ENCODE measurements at places on chromosomes 5 and 9.

DNA sequence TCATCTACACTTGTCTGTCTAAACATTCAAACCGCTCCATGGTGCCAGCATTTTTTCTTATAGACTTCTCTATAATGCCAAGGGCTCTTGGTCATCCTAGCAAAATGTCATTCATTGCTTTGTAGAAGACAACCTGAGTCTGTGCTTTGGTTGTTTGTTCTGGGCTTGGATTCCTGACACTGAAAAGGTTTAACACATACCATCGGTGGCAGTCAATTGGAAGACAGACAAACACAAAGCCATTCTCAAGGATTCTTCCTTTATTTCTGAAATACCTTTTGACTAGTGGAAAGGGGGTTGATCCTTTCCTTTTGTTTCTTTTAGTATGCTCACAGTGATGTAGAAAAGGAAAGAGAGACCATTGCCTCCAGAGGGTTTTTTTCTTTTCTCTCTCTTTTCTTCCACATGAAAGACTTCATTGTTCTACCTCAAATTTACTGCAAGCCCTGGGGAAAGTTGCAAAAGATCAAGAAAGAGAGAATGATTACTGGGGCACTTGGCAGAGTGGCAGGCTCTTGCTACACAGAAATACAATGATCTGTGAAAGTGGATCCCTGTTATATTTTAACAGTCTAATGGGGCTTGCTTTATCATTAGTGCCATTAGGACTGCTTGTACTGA is 66.4 kb upstream of the TMC1 start:
- no peaks in the 10 kb centered on the region for H3K4me1 ChIP-seq
- H3K4me3 ChIP-seq: no peak overlapping the region
- H3K27me3 ChIP-seq: no peaks in the 10 kb centered on the region
- DNase-seq: no peak
- no peaks in the 10 kb centered on the region for H3K36me3 ChIP-seq

GRCh38 chr5:34488984-34489383 is 167.1 kb upstream of the RAI14 start:
- no peaks in the 10 kb centered on the region for H3K36me3 ChIP-seq
- H3K27ac ChIP-seq: no peak overlapping the region
- peak; percentile 16 for DNase-seq

DNA sequence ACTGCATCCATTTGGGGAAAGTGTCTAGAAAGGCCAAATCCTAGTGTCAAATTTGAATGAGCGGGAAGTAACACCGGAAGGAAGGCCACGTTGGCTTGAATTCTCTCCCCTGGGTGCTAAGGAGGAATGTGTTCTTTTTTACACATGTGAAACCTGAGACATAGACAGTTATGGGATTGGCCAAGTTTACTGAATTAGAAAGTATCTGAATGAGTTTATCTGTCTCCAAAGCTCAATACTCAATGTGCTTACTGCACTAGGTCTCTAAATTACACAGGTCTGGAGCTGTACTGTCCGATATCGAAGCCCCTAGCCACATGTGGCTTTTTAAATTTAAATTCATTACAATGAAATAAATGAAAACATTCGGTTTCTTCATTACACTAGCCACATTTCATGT is 6.0 kb downstream of the DMRT1 start:
- DNase-seq: no peak
- no peaks in the 10 kb centered on the region for H3K4me1 ChIP-seq
- H3K4me3 ChIP-seq: no peak overlapping the region
- no peak overlapping the region for H3K27ac ChIP-seq
- H3K36me3 ChIP-seq: no peaks in the 10 kb centered on the region

DNA sequence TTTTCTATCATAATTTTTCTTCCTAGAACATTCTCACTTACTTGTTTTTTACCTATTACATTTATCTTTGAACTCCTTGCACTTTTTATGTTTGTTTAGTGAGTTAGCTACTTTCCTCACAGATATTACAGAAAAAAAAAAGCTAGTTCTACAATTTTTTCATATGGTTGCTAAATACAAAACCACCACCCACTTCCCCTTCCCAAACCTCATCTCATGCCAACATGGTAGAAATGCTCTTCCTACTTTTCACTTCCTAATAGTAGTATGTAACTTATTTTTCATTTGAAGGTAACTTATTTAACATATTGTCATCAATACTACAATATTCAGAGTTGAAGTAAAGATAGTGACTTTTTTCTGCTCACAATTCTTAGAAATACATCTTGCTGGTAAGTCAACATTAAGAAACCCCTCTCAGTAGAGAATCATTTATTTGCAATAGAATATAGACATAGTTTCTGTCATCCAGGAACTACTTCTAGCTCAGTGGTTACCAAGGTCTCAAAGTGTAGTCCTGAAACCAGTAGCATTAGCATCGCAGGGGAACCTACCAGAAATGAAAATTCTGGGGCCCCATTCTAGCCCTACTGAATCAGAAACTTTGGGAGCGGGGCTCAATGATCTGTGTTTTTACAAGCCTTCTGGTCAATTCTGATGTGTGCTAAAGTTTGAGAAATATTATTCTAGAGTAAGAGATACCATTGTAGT is 1124.6 kb downstream of the DTWD2 start:
- H3K4me1 ChIP-seq: no peaks in the 10 kb centered on the region
- DNase-seq: no peak
- no peaks in the 10 kb centered on the region for H3K36me3 ChIP-seq

- no peak for DNase-seq
- no peak overlapping the region for H3K27ac ChIP-seq
- H3K4me3 ChIP-seq: no peak overlapping the region
- no peaks in the 10 kb centered on the region for H3K36me3 ChIP-seq
- H3K4me1 ChIP-seq: no peaks in the 10 kb centered on the region
- no peaks in the 10 kb centered on the region for H3K27me3 ChIP-seq
Observed at GRCh38 chr5:111668477-111669414, 88.2 kb downstream of the NREP start.

Data from H9 (cell line).